Endodermal cell (in vitro differentiated cells): ENCODE measurements at places on chromosomes 11 and 22. TPM values are rescaled to one million over a fixed set of nuclear protein-coding genes. Genes with fewer than 3 reads are reported as not detected.

DNA sequence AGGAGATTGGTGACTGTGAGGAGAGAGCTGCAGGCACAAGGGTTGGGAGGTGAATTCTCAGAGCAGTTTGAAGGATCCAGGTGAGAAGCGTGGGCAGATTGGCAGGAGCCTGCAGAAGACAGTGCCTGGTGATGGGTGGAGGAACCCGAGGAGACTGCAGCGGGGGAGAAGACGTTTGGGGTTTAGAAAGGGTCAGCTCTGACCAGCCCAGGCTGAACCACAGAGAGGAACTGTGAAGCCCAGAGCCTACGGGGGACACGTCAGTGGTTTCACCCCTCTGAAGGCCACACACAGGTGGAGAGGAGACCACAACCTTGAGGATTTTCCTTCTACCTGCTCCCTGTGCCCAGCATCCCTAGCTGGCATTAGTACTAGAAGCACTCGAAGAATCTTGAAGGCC, 154.8 kb upstream of the TBCEL start:
- DNase-seq = no peak
- H3K36me3 ChIP-seq = no peaks in the 10 kb centered on the region
- no peak overlapping the region for H3K4me3 ChIP-seq
- no peaks in the 10 kb centered on the region for H3K27me3 ChIP-seq
- H3K4me1 ChIP-seq = no peaks in the 10 kb centered on the region

DNA sequence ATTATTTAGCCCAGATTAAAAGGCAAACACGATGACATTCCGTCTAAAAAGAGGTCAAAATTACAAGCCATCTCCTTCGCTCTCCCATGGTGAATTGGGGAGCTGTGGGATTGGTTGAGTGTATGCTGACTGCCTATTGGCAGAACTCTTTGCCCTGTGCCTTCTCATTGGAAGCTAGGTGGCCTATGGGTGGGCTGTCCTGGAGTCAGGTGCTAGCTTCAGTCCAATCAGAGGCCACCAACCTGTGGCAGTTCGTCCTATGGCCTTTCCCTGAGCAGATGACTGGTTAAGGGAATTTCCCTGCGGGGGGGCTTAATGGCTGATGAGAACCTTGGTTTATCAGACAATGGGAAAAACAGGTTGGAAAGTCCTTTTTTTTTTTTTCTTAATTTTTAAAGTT, 3.2 kb upstream of the MTMR3 start:
- no peaks in the 10 kb centered on the region for H3K27me3 ChIP-seq
- DNase-seq = peak; percentile 55
- no peaks in the 10 kb centered on the region for H3K36me3 ChIP-seq
- no peaks in the 10 kb centered on the region for H3K4me1 ChIP-seq

Gene UCP3
- 1.3 and 3.5 TPM in 2 replicates for total RNA-seq

Gene SMC1B
- total RNA-seq = 0.11 to 0.21 TPM (median 0.12 TPM) in 3 replicates

Gene ANGPTL5
- total RNA-seq = not detected in 3 replicates

GRCh38 chr11:47251751-47252150, 3.1 kb upstream of the ACP2 start:
- H3K27ac ChIP-seq = no peak overlapping the region
- no peak for DNase-seq
- H3K36me3 ChIP-seq = peaks cover 9% of the 10 kb centered on the region

GRCh38 chr11:117796872-117797529, at the start of gene DSCAML1:
TSS of gene DSCAML1 (minus strand) at chr11:117797216. CDS start at chr11:117797079, 137 bp downstream.
- H3K27ac ChIP-seq = no peak within 1 kb of the TSS
- no peaks in the 10 kb centered on the region for H3K36me3 ChIP-seq
- H3K4me1 ChIP-seq = no peaks in the 10 kb centered on the region
- peaks cover 81% of the 10 kb centered on the region for H3K27me3 ChIP-seq

DNA sequence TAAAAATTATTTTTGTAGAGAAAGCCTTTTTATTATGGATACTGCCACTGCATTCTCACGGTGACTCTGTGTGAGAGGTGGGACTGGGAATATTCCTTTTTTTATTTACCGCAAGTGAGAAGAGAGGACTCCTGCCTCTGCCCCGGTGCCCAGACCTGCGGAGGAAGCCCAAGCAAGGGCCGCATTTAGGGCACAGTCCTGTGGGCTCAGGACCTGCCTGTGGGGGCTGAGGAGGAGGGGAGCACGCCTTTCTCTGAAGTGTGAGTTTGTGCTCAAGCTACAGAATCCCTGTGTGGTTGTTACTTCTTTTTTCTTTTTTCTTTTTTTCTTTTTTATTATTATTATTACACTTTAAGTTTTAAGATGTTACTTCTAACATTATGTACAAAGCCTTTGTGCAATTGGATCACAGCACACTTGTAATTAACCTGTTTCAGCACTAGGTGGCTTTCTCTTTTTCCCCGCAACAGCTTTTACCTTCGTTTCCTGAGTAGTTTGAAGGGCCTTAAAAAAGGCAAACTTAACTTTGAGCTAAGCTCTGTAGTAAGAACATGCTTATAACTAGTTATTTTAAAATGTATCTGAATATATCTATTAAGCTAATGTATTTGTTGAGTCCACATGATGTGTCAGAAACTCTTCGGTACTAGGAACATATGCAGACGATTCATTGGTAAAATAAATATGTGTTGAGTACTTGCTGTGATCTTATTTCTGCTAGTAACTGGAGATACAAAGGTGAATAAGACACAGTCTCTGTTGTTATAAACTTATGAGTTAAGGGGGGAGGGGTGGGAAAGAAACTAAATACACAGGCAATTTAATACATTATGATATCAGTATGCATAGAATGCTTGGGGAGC, 18.3 kb downstream of the AMOTL1 start:
- H3K36me3 ChIP-seq = peaks cover 21% of the 10 kb centered on the region
- H3K27ac ChIP-seq = no peak overlapping the region
- peaks cover 18% of the 10 kb centered on the region for H3K4me1 ChIP-seq
- peak; percentile 81 for DNase-seq
- H3K27me3 ChIP-seq = no peaks in the 10 kb centered on the region

Gene OSBPL5
- 4.8 and 7.0 TPM in 2 replicates for total RNA-seq

GRCh38 chr11:67099831-67100324, 19.2 kb upstream of the KDM2A start:
- no peak overlapping the region for H3K27ac ChIP-seq
- no peaks in the 10 kb centered on the region for H3K4me1 ChIP-seq
- H3K36me3 ChIP-seq = no peaks in the 10 kb centered on the region
- DNase-seq = no peak

Gene CLCF1
- total RNA-seq = 3.2 and 3.6 TPM in 2 replicates

Gene RBMXL2
- not detected in 2 replicates for total RNA-seq

- H3K4me1 ChIP-seq = no peaks in the 10 kb centered on the region
- no peak overlapping the region for H3K27ac ChIP-seq
- peaks cover 59% of the 10 kb centered on the region for H3K36me3 ChIP-seq
- H3K27me3 ChIP-seq = no peaks in the 10 kb centered on the region
Measured at GRCh38 chr11:77345621-77346020, 44.1 kb upstream of the GDPD4 start.

DNA sequence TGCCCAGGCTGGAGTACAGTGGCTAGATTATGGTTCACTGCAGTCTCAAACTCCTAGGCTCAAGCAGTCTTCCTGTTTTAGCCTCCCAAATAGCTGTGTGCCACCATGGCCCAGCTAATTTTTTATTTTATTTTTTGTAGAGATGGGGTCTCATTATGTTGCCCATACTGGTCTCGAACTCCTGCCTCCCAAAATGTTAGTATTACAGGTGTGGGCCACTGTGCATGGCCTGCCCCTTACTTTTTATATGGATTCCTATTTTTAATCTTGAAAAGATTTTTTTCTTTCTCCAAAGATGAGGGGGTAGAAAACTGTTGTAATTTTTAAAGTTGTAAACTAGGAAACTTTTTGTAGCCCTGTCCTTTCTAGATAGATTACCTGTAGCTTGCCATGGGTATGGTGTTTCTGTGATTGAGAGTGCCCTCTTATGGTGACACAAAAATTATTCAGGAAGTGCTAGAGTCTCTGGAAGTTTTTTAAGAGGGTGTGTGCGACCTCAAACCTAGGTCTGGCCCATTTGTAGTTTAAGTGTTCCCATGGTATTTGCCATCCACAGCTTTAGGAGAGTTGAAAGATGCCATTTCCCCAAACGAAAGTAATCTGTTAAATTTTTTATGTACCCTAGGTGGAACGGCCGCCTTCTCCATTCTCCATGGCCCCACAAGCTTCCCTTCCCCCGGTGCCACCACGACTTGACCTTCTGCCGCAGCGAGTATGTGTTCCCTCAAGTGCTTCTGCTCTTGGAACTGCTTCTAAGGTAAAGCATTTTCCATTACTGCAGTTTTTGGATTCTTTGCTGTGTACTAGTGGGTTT, 32.4 kb downstream of the MCAM start:
- no peaks in the 10 kb centered on the region for H3K4me1 ChIP-seq
- no peak for DNase-seq
- H3K27me3 ChIP-seq = no peaks in the 10 kb centered on the region
- H3K27ac ChIP-seq = no peak overlapping the region
- peaks cover 36% of the 10 kb centered on the region for H3K36me3 ChIP-seq

Gene OR5A1
- not detected in 2 replicates for total RNA-seq

Gene ASPHD2
- total RNA-seq = 6.0 to 7.2 TPM (median 6.4 TPM) in 3 replicates

GRCh38 chr11:14308114-14308896, 50.7 kb downstream of the RRAS2 start:
- H3K27me3 ChIP-seq = no peaks in the 10 kb centered on the region
- no peak overlapping the region for H3K4me3 ChIP-seq
- H3K27ac ChIP-seq = no peak overlapping the region
- no peaks in the 10 kb centered on the region for H3K36me3 ChIP-seq
- peaks cover 2% of the 10 kb centered on the region for H3K4me1 ChIP-seq

Gene RAG1
- 0.56 and 0.86 TPM in 2 replicates for total RNA-seq

DNA sequence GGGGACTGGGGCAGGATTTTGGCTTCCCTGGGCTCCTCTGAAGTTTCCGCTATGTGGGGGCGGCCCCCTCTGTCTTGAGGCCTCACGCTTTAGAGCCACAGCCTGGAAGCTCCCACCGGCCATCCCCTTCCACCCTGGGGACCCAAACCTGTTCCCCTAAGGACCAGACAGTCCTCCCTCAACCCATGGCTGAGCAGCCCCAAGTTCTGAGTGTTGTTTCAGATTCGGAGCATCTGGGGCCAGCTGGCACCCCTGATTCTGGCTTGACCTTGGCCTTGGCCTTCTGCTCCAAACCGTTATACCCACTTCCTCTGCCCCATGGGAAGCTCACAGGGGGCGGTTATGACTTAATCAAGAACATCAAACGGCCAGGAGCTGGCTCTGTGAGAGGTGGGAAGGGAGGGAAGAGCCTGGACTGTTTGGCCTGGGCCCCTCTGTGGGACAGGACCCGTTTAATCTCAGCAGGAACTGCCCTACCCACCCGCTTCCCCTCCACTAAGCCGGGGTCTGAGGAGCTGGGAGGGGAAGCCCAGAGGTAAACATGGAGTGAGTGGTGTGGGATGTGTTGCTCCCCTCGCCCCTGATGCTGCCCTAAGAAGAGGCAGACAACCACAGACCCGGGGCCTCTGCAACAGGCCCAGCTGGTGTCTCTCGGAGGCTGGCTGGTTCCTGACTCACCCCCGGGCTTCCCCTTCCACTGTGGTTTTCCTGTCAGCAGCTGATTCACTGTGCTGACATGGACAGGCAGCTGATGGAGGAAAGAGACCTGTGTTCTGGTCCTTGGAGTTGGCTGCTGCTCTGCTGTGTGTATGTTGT, 3.4 kb downstream of the CD82 start:
- H3K36me3 ChIP-seq = no peaks in the 10 kb centered on the region
- H3K4me3 ChIP-seq = no peak overlapping the region
- DNase-seq = no peak
- no peak overlapping the region for H3K27ac ChIP-seq
- H3K4me1 ChIP-seq = no peaks in the 10 kb centered on the region
